Stomach (tissue), 19 donors: ENCODE measurements at places on chromosomes 12 and 14. TPM values are rescaled to one million over a fixed set of nuclear protein-coding genes. Genes with fewer than 3 reads are reported as not detected.

Gene GAPDH
- 1,098 TPM for total RNA-seq

Gene C14orf180
- not detected for total RNA-seq

Gene ENDOU
- 1.8 TPM for total RNA-seq

Gene KCNA1
- total RNA-seq: 0.58 TPM

Gene GATC
- total RNA-seq: 20.6 TPM

Gene MGAT4C
- not detected for total RNA-seq

Gene CLMN
- total RNA-seq: 12.8 TPM

Gene RNU4-1
- under 0.01 TPM for total RNA-seq

Gene MTRFR
- total RNA-seq: not detected

Gene SLC6A15
- total RNA-seq: not detected

Gene KRT71
- not detected for total RNA-seq

Gene INHBE
- total RNA-seq: not detected
